ENCODE measurements at places on chromosomes 1 and 21.

- no peak for DNase-seq
These were observed 24.9 kb upstream of the TMEM52 start for GRCh38 chr1:1943834-1944570.

DNA sequence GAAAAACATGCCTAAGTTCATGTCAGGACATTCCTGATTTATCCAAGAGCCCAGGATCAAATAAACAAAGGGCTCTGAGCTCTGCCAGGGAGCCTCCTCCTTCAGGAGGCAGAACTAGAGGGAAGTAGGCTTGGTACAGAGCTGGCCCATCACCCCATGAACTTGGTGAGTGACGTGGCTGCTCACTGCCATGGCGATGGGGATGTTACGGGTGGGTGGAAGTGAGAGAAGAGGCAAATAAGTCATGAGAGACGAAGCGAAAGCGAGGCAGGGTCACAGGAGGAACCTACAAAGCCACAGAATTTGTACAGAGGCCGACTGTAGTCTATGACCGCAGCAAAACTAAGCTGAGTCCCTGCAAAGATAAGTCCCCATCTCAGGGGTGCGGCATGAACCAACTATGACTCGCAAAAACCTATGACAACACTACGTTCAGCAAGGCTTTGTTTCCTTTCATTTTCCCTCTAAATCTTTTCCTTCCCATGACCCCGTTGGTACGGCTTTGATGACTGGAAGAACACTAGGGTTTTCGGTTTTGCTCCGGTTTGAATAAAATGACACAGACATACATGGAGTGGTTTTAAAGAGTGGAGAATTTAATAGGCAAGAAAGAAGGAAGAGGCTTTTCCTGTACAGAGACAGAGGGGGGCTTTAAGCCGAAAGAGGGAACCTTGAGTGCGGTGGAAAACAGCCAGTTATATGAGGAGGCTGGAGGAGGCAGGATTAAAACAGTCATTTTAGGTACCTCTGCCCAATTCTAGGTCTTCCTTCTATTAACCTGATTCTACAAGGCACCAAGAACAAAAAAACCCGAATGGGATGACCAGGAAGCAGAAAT is 74.1 kb downstream of the CD46 start:
- no peak for DNase-seq

DNA sequence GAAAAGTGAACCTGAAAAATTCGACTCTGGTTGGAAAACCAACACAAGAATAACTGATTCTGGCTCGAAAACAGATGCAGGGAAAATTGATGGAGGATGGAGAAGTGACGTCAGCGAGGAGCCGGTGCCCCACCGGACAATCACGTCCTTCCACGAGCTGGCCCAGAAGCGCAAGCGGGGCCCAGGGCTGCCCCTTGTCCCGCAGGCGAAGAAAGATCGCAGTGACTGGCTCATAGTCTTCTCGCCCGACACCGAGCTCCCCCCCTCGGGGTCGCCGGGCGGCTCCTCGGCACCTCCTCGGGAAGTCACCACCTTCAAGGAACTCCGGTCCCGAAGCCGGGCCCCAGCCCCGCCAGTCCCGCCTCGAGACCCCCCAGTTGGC is 1.9 kb downstream of the RUSC1 start:
- DNase-seq, result no peak

DNA sequence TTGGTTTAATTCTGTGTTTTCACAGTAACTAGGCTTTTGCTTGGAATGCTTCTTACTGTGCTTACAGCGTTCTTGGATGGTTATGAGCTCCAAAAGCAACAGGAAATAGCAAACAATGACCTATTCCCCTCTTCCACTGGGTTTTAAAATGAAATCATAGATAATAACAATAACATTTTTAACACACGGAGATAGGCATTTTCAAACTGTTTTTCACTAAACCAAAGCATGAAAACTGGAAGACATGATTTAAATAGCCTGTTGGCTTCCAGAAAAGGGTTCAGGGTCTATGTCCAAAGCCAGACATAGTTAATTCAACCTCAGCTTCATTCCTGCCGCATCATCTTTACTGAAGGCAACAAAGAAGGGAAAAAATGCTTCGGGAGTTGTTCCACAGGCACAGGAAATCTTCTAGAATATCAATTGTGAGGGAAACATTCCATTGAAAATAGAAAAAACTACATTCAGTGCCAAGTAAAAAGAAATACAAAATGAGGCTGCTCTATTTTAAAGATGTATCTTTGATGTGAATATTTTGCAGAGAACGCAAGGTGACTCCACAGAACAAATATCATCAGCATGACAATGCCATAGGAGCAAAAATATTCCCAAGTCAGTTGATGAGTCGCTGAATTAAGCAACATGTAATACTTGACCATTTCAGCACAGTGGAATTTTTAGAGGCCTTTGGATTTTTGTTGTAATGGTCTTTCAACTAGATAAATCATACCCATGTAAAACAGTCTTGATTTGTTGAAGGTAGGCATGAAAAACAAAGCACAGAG is 80.7 kb downstream of the NID1 start:
- DNase-seq, result no peak

DNA sequence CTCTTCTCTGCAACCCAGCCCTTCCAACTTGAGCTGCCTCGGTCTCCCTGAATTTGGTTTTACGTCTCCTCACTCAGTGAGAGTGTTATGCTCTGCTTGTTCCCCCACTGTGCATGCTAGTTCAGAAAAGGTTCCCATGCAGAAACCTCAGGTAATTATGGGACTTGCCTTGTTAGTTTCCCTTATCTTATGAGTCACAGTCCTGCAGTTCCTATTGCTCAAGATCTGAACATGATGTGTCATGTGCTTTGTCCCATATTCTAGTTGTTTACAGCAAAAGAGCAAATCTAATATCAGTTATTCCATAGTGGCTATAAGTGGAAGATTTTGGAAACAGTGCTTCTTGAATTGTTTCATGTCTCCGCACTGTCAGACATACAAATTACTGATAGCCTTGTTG is 74.4 kb downstream of the DUSP10 start:
- DNase-seq, result no peak

- DNase-seq, result no peak
These were observed 8.0 kb upstream of the TMPRSS15 start for GRCh38 chr21:18411565-18411964.

DNA sequence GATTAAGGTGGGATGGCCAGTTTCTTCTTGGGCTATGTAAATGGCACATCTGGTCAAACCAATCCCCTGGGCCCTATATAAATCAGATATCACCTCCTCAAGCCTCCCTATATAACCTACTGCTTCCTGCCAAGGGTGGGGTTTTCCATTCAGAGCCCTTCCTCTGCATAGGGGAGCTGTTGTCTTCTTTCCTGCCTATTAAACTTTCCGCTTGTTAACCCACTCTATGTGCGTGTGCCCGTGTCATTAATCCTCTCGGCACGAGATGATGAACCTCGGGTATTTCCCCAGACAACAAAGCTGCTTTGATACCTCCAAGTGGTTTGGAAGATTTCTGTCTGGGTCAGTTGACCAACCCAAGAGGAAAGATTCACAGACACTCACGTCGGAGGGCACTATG is 19.3 kb upstream of the SERTAD4 start:
- no peak for DNase-seq

- DNase-seq, result no peak
These were observed 1.7 kb downstream of the DHCR24 start for GRCh38 chr1:54885237-54885679.

GRCh38 chr1:169112241-169112640 is 5.8 kb downstream of the ATP1B1 start:
- DNase-seq, result no peak

DNA sequence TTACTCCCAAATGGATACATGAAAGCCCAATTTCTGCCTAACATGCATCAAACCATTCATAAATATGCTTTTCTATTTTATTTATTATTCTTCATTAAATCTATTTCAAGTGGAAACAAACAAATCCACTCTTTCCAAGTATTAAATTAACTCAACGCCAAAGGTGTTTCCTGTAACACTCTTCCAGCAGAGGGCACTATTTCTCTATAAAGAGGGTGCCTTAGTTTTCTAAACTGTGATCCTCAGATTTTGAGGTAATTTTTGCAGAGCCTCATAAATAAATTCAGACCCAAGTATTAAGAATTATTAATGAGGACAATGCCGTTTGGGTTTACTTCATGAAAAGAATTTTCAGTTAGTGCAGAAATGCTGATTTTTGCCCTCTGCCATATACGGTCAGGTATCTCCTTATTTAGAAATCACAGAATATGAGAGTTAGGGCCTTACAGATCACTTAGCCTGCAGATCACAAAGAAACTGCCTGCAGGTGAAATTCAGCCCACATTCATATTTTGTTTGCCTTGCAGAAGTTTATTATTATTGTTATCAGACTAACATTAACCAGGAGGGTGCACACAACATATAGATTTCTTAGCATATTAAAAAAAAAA is 40.1 kb upstream of the MYSM1 start:
- no peak for DNase-seq

DNA sequence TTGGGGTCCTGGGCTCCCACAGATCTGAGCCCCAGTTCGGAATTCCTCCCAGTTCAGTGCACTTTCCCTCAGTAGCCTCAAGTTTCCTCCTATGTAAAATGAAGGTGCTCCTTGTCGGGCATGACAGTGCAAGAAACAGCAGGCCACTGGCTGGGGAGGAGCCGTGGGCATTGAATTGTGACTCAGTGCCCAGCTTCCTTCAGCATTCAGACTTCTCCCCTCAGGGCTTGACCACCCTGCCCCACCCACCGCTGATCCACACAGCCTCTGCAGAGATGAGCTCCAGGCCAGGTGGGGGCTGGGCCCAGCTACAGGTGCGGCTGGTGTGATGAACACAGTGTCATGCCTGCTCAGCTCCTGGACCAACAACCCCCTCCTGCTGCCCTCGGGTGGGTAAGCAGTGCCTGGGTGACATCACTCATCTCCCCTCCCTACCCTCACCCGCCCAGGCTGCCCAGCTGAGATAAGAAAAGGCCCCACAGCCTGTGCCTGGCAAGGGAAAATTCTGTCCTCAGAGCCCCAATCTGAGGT is 4.9 kb downstream of the MOB3C start:
- DNase-seq, result no peak

GRCh38 chr21:32299695-32300094 is 1.0 kb downstream of the MRAP start:
- DNase-seq, result no peak

GRCh38 chr1:236085545-236086159 is 20.8 kb upstream of the NID1 start:
- DNase-seq, result no peak

DNA sequence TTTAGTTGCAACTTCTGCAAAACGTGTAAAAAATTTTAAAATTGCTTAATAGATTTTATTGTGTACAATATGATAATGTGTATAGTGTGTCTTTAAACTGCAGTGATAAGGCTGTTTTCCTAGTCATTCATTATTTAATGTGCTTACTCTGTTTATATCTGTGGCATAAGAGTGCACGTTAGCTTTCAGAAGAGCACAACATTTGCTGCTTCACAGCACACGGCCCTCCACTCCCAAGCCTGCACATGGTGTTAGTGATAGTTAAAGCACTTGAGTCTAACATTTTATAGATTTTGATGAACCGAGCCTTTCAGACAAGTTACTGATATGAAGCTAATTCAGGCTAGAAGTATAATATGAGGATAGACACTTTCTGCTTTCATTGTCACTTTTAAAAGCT is 120.6 kb downstream of the ADGRL2 start:
- no peak for DNase-seq

DNA sequence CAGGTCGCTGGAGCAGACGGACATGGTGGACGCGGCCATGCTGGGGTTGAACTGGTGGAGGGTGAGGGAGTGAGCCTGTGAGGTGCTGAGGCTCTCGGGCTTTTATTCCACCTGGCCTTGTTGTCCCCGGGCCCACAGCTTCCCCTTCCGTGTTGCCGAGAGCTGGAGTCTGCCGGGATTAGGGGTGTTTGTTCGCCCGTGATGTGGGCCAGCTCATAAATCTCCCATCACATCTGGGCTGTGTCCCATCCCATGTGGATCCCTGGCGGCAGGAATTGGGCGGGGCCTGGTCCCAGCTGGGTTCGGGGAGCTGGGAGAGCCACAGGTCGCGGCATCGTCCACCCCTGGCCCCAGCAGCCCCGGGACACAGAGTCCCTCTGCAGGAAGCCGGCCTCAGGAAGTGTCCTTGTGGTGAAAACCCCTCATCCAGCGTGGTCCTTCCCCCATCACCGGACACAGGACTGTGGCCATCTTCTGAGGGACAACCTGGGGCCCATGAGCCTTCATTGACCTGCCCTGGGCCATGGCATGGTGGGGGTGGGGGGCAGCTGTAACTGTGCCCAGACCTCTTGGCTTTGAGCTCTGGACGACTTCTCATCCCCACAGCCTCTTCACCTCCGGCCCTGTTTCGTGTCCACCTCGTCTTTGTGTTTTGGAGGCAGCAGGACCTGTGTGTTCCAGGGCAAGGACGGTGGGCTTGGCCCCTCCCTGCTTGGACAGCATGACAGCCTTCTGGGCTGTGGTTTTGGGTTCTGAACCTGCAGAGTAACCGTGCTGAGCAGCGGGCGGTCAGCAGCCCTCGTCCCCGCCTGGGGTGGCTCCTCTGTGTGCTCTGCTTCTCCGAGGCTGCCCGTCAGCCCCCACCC is at the start of gene KRTAP10-6:
TSS of gene KRTAP10-6 (minus strand) at position 60 of the 866 bp plus-strand sequence. CDS start at position 39, 21 bp downstream.
- DNase-seq, result no peak

- DNase-seq, result no peak
These were observed 237.7 kb upstream of the C1orf174 start for GRCh38 chr1:4137621-4138415.

DNA sequence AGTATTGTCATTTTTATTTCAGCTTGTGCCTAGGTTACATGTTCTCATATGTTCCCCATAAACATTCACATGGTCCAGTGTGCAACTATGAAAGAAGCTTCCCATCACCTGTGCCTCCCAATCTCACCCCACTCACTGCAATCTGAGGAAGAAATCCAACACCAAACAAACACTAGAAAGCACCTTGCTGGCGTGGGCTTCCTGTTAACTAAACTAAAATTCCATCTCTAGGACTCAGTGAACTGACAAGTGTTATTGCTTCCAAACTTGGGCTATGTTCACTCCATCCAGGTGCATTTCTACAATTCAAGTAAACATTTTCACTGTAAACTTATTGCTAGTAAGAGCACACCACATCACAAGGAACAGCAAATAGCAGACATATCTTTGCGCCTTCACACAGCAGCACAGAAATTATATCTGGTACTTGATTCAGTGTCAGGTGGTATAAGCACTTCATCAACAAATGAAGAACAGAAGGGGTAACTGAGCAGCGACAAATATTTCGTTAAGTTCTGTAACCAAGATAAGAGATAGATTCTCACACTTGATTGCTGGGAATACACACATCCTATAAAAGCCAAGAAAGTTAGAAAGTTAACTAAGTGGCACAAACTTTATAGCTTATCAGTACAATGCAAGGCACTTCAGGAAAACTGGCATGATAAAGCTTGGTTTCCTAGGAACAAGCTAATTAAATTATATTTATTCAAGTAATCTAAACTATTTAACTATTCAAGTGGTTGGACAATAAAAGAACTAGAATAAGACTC is 8.9 kb upstream of the KCNJ15 start:
- DNase-seq, result no peak

All from activated CD8-positive, alpha-beta memory T cell treated with anti-CD3 and anti-CD28 coated beads for 48 hours (primary cell).